ENCODE measurements at places on chromosomes 7 and 10.

GRCh38 chr7:41942468-41943093 is 239.7 kb upstream of the INHBA start:
- DNase-seq, result no peak

- no peak for DNase-seq
Measured at GRCh38 chr7:26937306-26937705, 72.9 kb upstream of the SKAP2 start.

GRCh38 chr10:94282369-94282768 is 80.4 kb downstream of the NOC3L start:
- DNase-seq, result no peak

- DNase-seq, result no peak
Measured at GRCh38 chr7:85184599-85185423, 2.0 kb downstream of the SEMA3D start.

GRCh38 chr7:145848691-145849090 is 267.9 kb upstream of the CNTNAP2 start:
- no peak for DNase-seq

DNA sequence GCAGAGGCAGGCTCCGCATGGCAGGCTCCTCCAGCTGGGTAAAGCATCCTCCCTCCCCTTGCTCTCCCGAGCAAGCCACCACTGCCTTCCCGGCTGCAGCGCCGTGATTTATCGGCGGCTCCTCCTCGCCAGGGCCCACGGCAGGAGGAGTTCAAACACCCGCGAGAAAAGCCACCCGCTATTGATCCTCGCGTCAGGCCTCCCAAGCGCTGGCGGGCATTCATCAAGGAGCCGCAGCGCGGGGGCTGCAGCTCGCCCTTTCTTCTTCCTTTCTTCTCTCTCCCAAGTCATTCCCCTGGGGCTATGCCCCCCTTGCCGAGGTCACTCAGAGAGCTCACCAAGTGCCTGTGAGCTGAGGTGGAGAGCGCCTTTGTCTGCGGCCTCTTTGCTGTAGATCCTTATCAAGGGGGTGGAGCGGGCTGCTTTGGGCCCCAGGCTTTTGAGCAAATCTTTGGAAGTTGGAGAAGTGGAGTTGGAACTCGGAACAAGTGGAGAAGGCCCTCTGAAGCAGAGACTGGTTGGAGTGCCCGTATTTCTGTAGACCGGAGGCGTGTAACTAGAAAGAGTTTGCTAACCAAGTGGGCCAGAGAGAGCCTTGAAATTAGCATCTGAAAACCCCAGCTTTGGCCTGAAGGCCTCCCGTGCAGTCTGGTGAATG is 107.2 kb upstream of the PPIF start:
- no peak for DNase-seq

- no peak for DNase-seq
Measured at GRCh38 chr7:101896941-101897340, 79.5 kb downstream of the CUX1 start.

DNA sequence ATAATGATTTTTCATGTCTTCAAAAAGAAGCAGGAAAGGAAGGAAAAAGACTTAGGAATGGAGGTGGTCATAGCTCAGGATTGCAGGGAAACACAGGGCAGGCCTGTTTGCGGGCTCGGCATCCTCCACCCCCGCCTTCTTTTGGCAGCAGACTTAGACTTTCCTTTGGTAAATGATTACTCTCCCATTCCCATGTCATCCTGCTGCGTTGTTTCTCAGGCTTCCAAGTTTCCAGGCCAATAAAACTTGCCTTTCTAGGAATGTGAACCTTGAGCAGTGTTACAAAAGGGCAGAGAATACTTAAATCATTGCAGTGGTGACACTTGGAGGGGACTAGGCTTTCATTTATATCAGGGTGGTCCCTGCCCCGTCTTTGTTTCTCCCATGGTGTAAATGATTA is 34.0 kb upstream of the DGKB start:
- no peak for DNase-seq

- DNase-seq, result no peak
Measured at GRCh38 chr7:11456574-11456973, 375.4 kb downstream of the THSD7A start.

DNA sequence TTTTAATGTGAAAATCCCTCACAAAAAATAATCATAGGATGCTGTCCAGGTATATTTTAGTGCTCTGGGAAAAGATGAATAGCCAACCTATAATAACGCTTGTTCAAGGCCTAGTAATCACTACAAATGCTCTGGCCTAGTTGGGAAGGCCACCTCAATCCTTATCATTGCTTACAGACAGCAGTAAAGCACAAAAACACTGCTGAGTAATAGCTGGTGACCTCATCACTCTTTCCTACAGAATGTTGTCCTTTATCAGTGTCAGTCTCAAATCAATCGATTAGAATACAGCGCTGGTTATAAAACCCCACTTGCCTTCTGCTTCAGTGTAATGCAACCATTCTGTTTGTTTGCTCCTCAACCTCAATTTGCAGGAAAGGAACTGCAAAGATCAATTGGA is 72.6 kb upstream of the STEAP1 start:
- no peak for DNase-seq

DNA sequence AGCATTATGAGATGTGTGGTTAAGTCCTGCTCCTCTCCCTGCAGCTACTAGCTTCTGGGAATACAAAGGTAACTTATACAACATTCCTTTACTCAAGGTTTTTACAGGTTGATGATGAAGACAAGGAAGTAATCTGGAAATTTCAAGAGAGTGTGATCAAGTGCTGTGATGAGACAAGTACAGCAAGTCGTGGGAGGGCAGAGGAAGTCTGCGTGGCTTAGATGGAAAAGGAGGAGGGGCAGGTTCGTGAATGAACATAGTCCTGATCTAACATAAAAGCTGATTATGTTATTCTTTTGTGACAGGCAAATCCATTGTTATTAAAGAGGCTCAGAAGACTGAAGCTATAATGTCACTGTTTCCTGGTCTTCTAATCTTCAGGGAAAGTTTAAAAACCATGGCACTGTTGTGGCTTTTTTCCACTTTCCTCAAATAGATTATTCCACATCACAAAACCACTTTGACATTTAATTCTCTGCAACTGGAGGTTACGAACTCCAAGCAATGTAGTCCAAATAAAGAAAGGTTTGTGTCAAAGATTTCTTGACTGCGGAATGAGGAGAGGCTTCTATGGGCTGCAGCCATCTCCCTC is 84.1 kb downstream of the CPXM2 start:
- DNase-seq, result no peak

- DNase-seq, result no peak
Measured at GRCh38 chr7:26044320-26044719, 107.7 kb upstream of the NFE2L3 start.

GRCh38 chr7:123958186-123958703 is 33.2 kb downstream of the SPAM1 start:
- DNase-seq, result no peak

- DNase-seq, result no peak
Measured at GRCh38 chr10:93876381-93876780, 17.4 kb upstream of the SLC35G1 start.

- no peak for DNase-seq
Measured at GRCh38 chr10:54985732-54986131, 184.7 kb upstream of the PCDH15 start.

GRCh38 chr7:16345979-16346958 is 75.1 kb downstream of the CRPPA start:
- DNase-seq, result no peak

DNA sequence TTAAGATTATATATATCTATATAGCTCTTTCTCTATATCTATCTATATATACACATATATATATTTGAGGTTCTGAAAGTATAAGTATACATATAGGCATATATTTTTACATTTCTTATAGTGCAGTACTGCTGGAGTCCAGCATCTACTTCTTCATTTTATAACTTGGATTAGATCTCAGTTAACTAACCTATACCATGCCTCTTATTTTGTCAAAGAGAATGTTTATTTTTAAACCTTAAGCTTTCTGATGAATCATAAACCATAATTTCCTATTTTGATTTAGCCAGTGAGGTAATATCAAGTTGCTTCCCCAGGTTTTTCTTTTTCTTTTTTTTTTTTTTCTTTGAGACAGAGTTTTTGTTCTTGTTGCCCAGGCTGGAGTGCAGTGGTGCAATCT is 8.1 kb downstream of the ZNF32 start:
- no peak for DNase-seq

GRCh38 chr10:26950934-26951333 is 90.2 kb upstream of the ABI1 start:
- DNase-seq, result no peak

GRCh38 chr10:85611093-85611740 is 755.4 kb downstream of the GRID1 start:
- DNase-seq, result no peak

- DNase-seq, result no peak
Measured at GRCh38 chr10:105150259-105150880, 509.3 kb downstream of the SORCS3 start.

DNA sequence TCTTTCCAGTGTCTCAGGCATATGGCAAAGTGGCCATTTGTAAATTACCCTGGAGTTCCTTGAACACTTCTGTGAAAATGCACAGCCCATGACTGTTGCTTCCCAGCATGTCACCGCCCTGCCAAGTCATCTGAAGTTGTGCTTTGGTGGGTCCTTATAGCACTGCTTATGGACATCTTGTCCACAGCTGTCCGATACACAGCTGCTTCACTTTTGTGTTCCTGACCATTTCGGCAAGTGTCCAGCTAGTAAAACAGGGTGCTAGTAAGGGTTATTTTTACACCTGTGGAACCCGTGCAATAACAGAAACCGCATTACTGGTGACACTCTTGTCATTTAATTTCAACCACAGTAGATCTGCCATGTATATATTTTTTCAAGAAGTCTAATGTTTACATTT is 29.7 kb downstream of the PIP4K2A start:
- no peak for DNase-seq

DNA sequence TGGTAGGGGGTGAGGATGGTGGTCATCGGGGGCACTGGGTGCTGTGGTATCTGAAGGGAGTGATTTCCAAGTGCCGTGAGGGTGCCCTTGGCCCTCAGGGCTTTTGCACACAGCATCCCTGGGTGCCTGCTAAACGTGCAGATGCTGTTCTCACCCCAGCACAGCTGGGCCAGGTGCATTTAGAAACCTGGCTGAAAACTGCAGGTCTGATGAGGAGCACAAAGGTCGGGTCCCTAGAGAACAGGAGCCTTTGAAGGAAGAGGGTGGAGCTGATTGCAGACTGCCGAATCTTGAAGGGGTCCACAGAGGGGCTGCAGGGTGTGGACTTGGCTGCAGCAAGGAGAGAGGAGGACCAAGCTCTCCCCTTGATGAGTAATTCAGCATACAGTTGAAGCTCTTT is 32.0 kb downstream of the ZMIZ1 start:
- DNase-seq, result no peak

DNA sequence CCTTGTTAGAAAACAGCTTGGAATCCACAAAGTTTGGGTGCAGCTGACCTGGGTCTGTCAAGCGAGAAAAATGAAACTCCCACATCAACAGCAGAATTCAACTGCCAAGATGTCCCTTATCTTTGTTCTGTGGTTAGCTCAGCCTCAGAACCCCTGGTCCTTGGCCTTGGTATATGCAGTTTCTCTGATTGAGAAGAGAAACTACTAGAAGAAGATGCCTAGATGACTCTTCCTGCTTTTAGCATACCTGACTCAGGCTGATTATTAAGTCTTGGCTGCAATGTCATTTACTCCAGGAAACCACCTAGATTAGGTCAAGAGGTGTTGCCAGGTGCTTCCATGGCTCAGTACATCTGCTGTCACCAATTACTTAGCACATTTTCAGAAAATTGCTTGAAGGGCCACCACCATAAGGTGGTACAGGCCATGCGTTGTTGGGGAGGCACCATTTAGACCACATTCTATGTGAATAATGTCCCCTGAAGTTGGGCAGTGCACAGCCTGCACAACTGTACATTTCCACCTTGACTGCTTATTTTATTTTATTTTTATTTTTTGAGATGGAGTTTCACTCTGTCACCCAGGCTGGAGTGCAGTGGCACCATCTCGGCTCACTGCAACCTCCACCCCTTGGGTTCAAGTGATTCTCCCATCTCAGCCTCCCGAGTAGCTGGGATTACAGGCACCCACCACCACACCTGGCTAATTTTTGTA is 59.4 kb upstream of the ZNF438 start:
- no peak for DNase-seq

- no peak for DNase-seq
Measured at GRCh38 chr10:490891-491571, 198.4 kb downstream of the DIP2C start.

GRCh38 chr7:19530261-19530660 is 178.6 kb downstream of the POLR1F start:
- no peak for DNase-seq

GRCh38 chr7:150965273-150965830 is 12.8 kb downstream of the KCNH2 start:
- no peak for DNase-seq

GRCh38 chr10:62907470-62908212 is 91.5 kb upstream of the EGR2 start:
- DNase-seq, result peak; percentile 76

GRCh38 chr10:3950676-3951275 is 165.8 kb upstream of the KLF6 start:
- no peak for DNase-seq
